Activated CD4-positive, alpha-beta T cell treated with anti-CD3 and anti-CD28 coated beads for 36 hours (primary cell): ENCODE measurements at places on chromosomes 6 and 20. TPM values are rescaled to one million over a fixed set of nuclear protein-coding genes. Genes with fewer than 3 reads are reported as not detected.

- no peak for DNase-seq
Observed at GRCh38 chr6:36603222-36604089, 9.3 kb downstream of the SRSF3 start.

DNA sequence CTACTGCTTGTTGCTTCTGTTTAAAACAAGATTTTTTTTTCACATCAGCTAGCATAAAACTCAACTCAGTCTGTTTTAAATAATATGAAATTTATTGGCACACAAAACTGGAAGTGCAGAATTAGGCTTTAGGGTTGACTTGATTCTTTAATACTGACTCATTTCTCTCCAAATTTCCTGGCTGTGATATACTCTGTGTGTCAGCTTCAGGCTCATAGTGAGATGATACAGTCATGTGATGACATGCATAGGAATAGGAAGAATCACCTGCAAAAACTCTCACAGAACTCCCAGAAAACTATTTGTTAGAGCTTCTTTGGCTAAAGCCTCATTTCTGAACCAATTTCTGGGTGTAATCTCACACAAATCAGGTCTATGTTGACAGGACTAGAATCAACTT, 1068.0 kb upstream of the EPHA7 start:
- no peak for DNase-seq

- DNase-seq: no peak
Observed at GRCh38 chr6:129212081-129212480, 329.1 kb downstream of the LAMA2 start.

DNA sequence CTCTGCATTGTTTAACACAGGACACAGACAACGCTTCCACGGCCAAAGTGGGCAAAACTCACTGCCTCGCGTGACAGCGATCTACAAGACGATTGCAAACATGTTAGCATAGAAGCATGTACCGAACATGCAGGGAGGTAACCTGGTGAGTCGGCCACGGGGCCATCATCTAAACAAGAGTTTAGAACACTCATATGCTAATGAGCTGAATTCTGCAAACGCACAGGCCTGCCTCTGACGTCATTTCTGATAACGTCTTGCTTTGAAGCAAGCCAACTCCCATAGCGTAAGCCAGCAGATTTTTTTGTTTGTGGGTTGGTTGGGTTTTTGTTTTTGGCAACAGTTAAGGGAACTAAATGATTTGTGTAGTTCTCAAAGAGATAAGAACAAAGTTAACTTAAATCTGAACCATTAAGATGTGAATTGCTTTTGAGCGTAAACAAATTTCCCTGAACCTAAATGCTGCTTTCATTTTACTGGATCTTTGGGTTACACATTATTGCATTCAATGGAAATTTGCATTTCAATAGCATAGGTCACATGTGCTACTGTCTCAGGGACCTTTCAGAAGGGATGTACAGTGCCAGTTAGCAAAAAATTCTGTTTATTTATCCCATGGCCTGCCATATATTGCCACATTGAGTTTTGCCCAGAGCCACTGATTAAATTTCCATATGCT, 184.5 kb upstream of the PDE10A start:
- peak; percentile 15 for DNase-seq

- DNase-seq: no peak
Observed at GRCh38 chr20:49507741-49508434, 25.4 kb upstream of the KCNB1 start.

The CST8 gene
- total RNA-seq: not detected

The SMPDL3A gene
- total RNA-seq: not detected
